ENCODE measurements at places on chromosomes 1 and 21.

DNA sequence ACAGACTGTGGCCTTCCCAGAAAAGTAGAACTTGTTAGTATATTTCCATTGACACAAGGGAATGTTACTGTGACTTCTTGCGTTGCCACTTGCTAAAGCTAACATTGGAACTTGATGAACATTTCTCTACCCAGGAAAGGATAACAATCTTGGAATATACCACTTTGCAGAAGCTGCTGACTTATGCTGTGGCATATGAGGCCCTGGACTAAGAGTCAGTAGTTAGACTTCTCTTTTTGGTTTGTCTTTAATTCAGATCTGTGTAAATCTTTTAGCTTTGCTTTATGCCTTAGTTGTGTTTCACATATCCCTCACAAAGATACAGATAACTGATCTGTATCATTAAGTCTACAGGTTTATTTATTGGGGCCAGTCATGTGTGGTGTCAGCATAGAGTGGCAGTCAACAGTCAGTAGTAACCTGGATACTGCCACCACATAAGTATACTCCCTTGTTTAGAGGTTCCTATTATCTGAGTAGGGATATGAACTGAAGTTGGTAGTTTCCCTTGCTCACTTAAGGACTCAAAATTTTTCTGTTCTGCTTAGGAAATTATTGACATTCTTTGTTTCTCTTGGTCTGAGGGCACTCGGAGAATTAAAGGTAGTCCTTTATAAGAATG is 14.7 kb downstream of the RNF2 start:
- DNase-seq, result no peak

- DNase-seq, result no peak
These were observed 134.2 kb downstream of the NAV1 start for GRCh38 chr1:201673093-201673492.

- no peak for DNase-seq
These were observed 465.7 kb downstream of the USP25 start for GRCh38 chr21:16195538-16195910.

DNA sequence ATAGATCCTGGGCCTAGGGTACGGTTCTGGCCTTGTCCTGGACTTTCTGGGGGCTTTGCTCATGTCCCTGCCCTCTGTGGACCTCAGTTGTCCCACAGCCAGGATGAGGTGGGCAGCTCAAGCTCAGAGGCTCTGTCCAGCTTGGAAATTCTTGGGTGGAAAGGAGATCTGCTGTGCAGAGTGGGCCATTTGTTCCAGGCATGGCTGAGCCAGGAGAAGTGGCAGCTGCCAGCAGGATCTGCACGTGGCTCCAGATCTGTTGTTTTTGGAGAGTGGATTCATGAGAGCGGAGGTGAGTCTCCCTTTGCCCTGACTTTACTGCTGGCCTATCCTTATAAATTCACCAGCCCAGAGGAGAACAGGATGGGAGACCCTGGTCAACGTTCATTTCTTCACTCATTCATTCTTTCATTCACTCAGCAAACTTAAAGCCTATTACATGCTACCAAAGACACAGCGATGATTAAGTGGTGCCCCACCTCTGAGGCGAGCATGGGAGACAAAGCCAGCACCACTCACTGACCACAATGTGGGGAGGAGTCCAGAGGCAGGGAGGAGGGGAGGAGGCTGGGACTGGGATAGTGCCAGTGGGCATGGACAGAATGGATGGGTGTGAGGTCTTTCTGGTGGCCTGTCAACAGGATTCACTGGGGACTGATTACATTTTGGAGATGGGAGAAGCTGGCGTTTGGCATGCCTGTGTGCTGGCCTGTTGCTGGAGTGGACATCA is 205.1 kb downstream of the TRABD2B start:
- no peak for DNase-seq

DNA sequence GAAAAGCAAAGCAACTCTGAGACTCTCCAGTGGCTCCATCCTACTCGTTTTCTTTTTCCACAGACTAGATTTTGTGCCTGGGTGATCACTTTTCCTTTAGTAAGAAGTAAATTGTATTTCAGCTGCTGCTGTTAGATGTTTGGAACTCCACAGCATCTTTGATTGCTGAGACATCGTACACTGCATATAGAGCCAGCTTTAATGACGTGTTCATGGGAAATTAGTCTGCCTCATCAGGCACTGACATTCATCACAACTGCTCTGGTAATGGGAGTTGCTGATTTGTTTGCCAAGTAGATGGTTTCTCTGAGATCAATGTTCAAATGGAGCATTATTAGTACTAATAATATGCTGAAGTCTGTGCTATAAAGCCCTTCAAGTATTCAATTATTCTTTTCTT is 573.8 kb upstream of the NR5A2 start:
- no peak for DNase-seq

DNA sequence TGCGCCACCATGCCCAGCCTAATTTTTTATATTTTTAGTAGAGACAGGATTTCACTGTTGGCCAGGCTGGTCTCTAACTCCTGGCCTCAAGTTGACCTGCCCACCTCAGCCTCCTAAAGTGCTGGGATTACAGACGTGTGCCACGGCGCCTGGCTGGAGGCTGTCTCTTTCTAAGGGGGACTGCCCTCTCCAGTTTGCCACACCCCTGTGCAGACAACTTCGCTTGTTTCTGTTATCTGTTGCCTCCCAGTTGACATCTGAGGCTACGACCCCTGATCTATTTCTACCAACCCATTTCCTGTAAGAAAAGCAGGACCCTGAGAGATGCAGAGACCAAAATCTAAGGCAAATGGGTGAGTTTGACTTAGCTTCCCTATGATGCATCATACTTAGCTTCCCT is 24.0 kb upstream of the VASH2 start:
- no peak for DNase-seq

DNA sequence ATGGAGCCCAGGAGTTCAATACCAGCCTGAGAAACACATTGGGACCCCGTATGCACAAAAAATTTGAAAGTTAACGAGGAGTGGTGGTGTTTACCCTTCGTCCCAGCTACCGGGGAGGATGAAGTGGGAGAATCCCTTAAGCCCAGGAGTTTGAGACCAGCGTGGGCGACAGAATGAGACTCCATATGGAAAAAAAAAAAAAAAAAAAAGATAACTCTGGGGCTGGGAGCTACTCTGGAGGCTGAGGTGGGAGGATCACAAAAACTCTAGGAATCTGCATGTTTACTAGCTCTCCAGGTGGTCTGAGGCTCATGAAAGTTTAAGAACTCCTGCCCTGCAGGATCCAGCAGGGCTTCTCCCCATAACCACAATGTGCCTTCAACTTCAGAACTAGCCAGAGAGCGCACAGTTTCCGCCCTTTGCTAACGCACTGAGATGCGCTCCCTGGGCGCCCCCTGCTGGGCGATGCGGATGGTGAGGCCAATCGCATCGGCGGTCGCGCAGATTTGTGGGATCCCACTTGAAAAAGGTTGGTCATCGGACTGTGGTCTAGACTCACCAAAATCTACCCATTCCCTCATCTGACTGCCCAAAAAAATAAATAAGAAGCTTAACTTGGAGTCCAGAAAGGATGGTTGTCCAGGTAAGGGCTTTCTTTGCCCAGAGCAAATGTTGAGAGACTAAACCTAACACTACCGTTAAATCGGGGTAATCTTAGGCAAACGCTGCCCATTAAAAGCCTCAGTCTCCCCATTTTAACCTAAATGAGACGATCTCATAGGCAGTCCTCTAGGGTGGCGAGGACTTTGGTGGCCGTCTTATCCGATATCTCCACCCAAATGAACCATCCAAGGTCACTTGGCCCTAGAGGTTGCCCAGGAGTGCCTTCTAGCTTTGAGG is 8.8 kb downstream of the ZNF683 start:
- no peak for DNase-seq

- no peak for DNase-seq
These were observed 31.1 kb downstream of the EPHA8 start for GRCh38 chr1:22594396-22594795.
